ENCODE measurements at places on chromosomes 4 and X.

DNA sequence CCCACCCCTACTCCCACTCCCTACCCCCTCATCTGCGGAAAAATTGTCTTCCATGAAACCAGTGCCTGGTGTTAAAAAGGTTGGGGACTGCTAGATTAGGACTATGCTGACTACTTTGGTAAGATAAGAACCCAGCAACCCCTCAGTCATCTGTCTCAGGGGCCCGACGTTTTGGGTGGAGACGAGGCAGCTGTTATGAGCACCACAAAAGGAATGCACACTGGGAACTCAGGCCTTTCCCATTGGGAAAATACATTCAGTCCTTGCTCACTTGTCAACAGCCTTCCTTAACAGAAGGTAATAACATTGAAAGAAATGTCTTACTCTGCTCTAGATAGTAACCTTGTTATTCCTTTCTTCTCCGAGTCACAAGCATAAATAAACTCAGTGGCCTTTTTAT lies 310.8 kb downstream of the AFF2 start:
- DNase-seq = no peak

GRCh38 chr4:148048598-148048997 lies 316.7 kb downstream of the ARHGAP10 start:
- DNase-seq = no peak

DNA sequence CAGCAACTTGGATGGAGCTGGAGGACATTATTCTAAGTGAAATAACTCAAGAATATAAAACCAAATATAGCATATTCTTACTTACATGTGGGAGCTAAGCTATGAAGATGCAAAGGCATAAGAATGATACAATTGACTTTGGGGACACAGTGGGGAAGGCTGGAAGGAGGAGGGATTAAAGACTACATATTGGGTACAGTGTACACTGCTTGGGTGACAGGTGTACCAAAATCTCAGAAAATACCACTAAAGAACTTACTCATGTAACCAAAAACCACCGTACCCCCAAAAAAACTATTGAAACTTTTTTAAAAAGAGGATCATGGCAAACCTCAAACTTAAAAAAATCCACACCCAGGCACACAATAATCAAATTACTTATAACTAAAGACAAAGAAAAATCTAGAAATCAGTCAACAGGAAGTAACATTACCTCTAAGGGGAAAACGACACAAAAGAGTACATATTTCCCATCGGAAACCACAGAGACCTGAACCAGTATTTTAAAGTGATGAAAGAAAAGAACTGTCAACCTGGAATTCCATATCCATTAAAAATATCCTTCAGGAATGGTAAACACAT lies 241.8 kb downstream of the PRDM5 start:
- DNase-seq = no peak

- DNase-seq = no peak
Measured at GRCh38 chrX:70022616-70023015, 27.1 kb downstream of the AWAT2 start.

DNA sequence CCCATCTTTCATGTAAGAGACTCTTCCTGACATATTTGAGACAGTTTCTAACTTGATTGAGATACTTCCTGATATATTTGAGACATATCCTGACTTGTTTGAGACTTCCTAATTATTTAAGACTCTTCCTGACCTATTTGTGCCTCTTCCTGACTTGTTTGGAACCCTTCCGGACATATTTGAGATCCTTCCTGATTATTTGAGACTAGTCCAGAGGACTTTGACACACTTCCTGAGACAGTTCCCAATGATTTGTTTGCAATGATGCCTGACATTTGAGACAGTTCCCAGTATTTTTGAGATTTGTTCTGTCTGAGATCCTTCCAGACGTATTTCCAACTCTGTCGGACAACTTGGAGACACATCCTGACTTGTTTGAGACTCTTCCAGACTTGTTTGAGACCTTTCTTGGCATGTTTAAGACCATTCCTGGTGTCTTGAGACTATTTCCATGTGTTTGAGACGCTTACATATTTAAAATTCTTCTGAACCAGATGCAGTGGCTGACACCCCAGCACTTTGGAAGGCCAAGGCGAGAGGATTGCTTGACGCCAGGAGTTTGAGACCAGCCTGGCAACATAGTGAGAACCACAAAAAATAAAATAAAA lies 118.9 kb upstream of the USP9X start:
- no peak for DNase-seq

DNA sequence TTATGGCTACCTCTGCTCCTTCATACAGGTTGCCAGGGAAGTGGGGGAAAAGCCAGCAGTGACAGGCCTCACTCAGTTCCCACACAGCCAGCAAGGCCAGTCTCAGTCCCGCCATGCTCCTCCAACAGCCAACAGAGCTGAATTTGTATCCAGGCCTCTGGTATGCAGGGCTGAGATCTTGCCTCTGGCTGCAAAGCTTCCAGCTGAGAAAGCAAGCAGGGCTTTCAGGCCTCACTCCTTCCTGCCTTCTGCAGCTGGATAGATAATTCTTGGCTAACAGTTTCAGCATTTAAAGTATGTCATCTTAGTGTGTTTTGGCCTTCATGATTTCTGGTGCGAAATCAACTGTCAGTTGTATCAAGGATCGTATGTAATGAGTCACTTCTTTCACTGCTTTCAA lies 103.6 kb downstream of the GNL3L start:
- no peak for DNase-seq

DNA sequence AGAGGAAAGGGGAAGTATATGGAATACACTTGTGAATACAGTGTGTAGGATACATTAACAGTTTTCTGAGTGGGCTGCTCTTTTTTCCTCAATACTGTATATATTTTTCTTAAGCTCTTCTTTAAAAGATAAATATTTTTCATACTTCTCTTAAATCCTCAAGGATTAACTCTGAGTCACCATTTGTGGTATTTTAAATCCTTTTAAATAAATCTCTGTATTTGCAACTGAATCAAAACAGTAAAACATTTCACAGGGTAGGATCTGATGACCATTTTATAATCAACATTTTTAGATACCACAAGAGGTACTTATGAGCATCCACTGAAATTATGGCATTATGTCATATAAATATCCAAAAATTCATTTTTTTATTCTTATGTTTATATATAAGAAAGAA lies 87.6 kb downstream of the GAB1 start:
- DNase-seq = no peak

GRCh38 chr4:67393699-67394281 lies 151.5 kb downstream of the CENPC start:
- DNase-seq = no peak

DNA sequence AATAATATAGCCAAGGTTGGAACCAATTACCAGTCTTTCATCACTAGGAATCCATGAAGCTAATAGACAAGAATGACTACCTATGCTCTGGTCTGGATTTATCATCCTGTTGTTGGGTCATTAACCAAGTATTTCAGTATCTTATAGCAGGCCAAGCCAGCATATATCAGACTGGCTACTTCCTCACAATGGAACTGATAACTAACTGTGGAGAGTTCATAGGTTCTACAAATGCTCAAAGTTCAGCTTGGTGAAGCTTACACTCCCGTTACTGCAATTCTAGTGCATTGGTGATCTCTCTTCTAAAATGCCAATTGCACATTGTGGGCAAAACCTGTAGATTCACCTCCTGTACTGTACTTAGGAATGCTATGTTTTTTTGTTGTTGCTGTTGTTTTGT lies 4.8 kb downstream of the TRPC5OS start:
- no peak for DNase-seq

DNA sequence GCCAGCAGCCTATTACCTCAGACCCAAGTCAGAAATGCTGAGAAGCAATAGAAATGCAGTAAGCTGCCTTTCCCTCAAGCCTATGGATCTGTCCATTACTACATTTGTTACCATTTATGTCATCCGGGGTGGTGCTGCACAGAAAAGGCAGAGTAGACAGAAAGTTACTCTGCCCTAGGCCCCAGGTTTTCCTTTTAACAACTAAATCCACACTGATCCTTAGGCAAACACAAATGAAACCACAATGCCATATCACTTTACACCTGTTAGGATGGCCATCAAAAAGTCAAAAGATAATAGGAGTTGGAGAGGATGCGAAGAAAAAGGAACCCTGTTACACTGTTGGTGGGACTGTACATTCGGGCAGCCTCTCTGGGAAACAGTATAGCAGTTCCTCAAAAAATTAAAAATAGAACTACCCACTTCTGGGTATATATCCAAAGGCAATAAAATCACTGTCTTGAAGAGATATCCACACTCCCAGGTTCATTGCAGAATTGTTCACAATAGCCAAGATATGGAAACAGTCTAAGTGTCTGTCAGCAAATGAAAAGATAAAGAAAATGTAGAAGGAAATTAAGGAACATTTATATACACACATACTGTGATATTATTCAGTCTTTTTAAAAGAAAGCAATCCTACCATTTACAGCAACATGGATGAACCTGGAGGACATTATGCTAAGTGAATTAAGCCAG lies 186.3 kb downstream of the NWD2 start:
- no peak for DNase-seq

- no peak for DNase-seq
Measured at GRCh38 chrX:139475432-139475831, 55.1 kb upstream of the F9 start.

- no peak for DNase-seq
Measured at GRCh38 chr4:140158365-140159030, 4.5 kb upstream of the MAML3 start.

DNA sequence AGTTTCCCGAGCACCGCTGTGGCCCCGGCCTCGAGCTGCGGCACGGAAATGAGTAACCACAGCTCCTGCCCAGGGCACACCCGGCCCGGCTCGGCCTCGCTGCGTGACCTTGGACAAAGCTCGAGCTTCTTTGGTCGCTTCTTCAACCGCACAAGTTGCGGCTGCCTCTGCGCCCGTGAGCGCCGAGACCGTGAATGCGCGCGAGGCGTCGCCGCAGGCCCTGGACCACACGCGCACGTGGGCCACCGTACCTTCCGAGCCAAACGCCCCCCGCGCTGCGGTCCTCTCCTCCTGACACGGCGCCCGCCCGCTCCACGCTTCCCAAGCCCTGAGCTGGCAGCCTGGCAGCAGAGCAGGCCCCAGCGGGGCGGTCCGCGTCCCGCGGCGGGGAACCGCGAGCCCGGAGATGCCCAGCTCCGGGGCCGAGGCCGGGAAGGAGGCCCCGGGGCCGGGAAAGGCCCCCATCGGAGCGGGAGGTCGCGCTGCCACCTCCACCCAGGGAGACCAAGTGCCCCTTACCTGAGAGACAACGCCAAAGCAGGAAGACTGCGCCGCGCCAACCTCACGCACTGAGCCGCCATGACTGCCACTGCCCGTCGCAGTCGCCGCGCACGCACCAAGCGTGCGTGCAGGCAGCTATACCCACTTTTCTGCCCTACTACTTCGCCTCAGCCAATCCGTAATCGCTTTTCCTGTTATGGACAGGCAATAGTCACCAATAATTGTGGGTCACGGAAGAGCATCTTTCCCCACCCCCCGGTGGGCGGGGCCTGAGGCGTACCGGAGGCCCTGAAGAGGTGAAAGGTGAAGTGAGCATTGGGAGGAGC lies at the start of gene GRPEL1:
Gene GRPEL1 (minus strand): TSS at position 613 of the 827 bp plus-strand sequence. CDS start 32 bp downstream, at position 581.
- DNase-seq = peak; percentile 99

- no peak for DNase-seq
Measured at GRCh38 chrX:31213941-31214340, 142.1 kb upstream of the FTHL17 start.

- no peak for DNase-seq
Measured at GRCh38 chr4:55296096-55296495, 49.9 kb upstream of the SRD5A3 start.

DNA sequence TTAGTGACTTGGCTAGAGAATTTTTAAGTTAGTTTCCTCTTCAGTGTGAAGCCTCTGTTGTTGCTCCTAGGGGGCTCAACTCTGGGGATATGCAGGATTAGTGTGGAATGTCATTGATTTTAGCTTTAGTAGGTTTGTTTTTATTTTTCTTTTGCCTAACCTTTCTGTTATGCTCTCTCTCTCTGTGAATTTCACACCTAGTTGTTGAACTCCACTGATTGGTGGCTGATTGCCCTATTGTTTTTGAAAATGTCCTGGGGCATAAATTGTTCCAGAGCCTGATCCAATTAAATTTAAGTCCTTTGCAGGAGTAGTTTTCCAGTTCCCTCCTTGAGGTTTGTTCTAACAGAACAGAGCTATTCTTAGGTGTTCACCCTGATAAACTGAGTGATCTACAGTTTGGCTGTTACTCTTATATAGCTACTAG lies 393.3 kb upstream of the CTSO start:
- DNase-seq = no peak

- no peak for DNase-seq
Measured at GRCh38 chrX:39356119-39356807, 555.0 kb downstream of the MID1IP1 start.

GRCh38 chr4:185735866-185736400 lies 76.1 kb downstream of the SORBS2 start:
- no peak for DNase-seq

GRCh38 chr4:118265312-118266144 lies 87.3 kb downstream of the PRSS12 start:
- DNase-seq = no peak

DNA sequence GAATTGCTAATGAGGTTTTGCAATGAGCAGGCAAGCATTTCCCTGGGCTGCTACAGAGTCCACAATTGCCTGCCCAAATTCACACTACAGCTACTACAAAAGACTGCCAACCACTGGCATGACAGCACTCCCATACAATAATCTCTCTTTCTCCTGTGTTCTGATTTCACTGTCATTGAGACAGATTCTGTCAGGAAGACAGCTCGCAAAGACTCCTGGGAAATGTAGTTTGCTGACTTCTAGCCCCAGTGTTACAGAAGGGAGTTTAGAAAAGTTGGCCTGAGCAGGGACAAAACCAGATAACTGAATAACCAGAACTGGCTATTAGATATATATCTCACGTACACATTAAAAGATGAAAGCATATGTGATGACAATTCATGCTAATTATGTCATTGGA lies 1231.3 kb upstream of the PRKX start:
- DNase-seq = no peak

DNA sequence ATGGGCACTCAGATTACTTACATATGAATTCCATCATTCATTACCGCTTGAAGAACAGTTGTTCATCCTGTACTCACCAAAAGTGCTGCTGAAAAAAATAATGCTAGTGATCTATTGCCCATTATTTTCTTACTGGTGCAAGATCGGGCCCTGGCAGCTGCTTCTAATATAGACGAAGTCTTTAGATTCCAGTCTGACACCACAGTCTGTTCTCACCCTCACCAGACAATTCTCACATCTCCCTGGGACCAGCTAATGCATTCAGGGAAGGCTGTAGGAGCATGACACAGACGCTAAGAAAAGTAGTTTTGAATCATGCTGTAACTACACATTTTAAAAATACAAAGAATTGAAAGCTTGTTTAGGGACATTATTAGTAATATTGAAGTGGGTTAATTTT lies 13.8 kb downstream of the GEMIN8 start:
- DNase-seq = no peak

DNA sequence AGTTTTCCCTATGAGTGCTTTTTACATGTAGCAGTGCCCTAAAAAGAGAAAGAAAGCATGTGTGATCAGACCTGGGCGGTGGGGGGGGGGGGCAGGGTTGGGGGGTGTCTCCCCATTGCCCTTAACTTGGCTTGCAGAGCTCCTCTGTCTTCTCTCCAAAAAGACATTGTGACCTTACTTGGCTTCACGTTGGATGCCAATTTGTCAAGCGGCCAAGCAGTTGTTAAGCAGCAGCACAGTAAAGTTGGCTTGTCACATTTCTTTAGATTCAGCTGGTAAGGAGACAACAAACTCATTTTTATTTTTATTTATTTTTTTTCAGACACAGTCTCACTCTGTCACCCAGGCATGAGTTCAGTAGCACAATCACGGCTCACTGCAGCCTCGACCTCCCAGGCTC lies 57.3 kb upstream of the ZNF157 start:
- DNase-seq = no peak

- no peak for DNase-seq
Measured at GRCh38 chr4:30950737-30951136, 230.6 kb downstream of the PCDH7 start.

All from CD4-positive, alpha-beta T cell treated with Interleukin-15 for 1 hour (primary cell).